Activated T-cell treated with anti-CD3 and anti-CD28 coated beads, Interleukin-2, amount 50 U/mL, for 1 hour (primary cell): ENCODE measurements at places on chromosomes 7 and 10.

GRCh38 chr10:115950320-115950719, 322.7 kb downstream of the GFRA1 start:
- DNase-seq, result no peak

GRCh38 chr7:150417863-150418262, 32.6 kb upstream of the GIMAP8 start:
- DNase-seq, result no peak

- no peak for DNase-seq
Observed at GRCh38 chr10:111482621-111483216, 405.9 kb downstream of the ADRA2A start.

- DNase-seq, result no peak
Observed at GRCh38 chr7:47094462-47094861, 487.4 kb downstream of the TNS3 start.

DNA sequence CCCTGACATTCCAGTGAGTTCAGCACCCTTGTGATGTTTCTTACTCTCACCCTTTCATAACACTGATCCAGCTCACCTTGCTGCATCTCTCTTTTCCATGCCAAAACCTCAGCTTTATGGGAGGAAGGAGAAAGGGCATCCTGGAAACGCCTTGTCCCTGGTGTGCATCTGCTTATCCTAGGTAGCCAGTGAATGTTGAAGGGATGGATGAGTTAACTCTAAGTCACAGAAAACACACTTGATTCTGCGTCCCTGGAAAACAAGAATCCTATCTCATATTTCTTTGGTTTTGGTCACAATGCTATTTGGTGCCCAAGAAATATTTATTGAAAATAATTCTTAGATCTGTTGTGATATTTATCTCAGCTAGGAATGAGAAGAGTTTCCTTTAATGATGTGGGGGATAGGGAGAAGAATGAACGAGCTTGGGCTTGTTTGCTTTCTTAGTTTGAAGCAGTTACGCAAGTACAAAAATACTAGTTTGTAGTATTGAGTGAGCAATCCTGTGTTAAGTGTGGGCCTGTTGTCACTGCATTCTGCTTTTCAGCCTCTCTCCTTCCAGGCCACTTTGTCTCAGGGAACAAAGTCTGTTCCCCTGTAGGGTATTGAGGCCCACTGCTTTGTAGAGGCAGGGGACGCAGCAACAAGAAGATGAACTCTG, 126.5 kb downstream of the ARID5B start:
- no peak for DNase-seq

DNA sequence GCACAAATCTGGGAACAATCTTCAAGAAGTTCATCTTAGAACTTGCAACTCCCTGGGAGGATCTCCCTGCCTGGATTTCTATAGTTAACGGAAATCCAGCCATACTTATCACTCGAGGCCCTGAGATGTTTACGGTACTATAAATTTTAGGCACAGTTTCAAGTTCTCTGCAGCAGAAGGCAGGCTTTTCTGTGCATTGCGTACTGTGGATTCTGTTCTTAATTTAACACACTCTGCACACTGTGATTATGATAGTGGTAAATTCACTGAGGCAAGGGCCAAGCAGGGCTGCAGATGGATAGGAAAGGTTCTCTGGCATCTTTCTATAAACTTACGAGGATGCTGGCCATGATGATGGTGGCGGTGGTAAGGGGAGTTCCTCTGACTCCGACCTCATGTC, 10.6 kb downstream of the INHBA start:
- DNase-seq, result no peak

- DNase-seq, result no peak
Observed at GRCh38 chr10:35690534-35690933, 48.4 kb upstream of the FZD8 start.

- DNase-seq, result no peak
Observed at GRCh38 chr7:83504330-83504729, 144.6 kb downstream of the SEMA3E start.

DNA sequence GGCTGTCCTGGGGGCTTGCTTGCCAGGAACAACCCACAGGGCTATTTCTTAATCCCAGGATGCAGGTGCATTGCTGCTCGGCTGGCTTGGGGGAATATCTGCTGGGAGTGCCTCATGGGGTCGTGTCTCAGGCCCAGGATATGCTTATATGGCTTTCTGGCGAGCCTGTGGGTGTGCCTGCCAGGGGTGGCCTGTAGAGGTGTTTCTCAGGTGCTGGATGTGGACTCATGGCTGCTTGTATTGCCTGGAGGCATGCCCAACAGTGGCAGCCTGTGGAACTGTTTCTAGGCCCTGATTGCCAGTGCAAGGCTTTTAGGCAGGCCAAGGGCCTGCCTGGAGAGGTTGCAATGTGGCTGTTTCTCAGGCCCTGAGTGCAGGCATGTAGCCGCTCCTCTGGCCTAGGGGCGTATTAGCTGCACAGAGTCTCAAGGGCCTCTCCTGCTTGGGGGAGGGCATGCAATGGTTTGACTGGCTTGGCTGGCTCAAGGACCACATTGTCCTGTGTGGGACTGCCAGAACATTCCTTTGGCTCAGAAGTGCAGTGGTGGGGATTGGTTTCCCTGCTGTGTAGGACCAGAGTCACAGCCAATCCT, 202.1 kb downstream of the ATRNL1 start:
- no peak for DNase-seq

- no peak for DNase-seq
Observed at GRCh38 chr10:93680412-93681047, 21.9 kb downstream of the FRA10AC1 start.

GRCh38 chr10:68010426-68010940, 64.6 kb downstream of the HERC4 start:
- DNase-seq, result no peak

GRCh38 chr10:103991393-103992128, 24.6 kb downstream of the SLK start:
- DNase-seq, result no peak

- DNase-seq, result no peak
Observed at GRCh38 chr10:43818687-43819086, 170.0 kb upstream of the ZNF32 start.

- DNase-seq, result no peak
Observed at GRCh38 chr7:39810710-39811109, 139.3 kb upstream of the CDK13 start.
